ENCODE measurements at places on chromosomes 16 and 17.

- no peak for DNase-seq
Measured at GRCh38 chr17:77210331-77210730, 69.6 kb downstream of the SEC14L1 start.

GRCh38 chr17:18928628-18929125 lies 23.3 kb upstream of the SLC5A10 start:
- DNase-seq: no peak

DNA sequence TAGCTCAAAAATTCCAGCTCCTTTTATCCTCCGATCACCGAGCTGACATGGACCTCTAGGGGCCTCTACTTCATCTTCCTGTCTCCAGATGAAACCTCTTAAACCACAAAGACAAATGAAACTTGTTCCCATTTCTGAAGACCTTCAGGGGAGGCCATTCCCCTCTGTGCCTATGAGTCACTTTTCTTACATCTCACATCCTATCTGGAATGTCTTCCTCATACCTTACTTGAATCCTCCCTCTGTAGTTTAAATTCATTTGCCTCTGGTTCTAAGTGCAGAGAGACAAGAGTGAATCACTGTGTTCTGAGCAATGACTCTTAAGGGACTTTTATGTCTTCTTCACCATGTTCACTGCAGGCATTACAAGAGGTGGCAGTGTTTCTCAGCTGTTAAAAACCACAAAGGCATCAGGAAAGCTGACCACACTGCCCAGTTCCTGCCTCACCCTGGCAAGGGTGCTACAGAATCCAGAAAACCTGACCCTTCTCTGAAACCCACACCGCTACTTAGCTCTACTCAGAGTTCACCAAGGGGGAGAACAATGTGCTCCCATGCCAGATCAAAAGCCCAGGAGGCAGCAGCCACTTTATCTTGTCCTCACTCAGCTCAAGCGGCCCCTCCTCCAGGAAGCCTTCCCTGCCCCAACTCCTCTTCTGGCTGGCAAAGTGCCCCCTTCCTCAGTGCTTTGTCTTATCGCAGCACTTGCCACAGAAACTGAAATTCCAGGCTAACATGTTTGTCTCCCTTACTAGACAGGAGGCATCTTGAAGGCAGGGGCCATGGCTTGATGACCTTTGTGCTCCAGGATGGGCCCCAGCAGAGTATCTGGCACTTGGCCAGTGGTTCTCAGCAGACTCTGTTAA lies 6.4 kb downstream of the CUEDC1 start:
- DNase-seq: peak; percentile 97

- DNase-seq: no peak
Measured at GRCh38 chr16:66510711-66511601, 39.0 kb downstream of the TK2 start.

DNA sequence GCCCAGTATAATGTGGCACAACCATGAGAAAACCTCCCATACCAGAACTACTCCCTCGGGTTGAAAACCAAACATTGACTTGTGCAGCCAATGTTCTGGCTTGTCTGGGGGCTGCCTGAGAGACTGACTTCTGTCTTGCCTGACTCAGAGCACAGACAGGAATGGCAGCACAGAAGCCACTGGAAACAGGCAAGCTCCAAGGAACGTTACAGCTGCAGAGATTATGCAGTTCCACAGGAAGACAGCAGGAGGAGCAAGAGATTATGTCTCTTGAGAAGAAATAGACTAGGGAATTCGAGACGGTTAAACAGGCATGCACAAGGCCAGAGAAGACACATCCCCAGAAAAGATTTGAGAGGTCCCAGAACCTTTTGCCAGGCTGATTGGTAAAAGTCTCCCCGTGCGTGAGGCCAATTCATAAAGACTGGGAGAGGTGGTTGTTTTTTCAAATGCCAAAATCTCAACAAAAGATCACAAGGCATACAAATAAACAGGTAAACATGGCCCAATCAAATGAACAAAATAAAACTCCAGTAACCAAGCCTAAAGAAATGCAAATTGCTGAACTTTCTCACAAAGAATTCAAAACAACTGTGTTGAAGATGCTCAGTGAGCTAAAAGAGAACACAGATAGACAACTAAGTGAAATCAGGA lies 90.6 kb upstream of the CDH5 start:
- DNase-seq: peak; percentile 59
